ENCODE measurements at places on chromosomes 12 and 14.

DNA sequence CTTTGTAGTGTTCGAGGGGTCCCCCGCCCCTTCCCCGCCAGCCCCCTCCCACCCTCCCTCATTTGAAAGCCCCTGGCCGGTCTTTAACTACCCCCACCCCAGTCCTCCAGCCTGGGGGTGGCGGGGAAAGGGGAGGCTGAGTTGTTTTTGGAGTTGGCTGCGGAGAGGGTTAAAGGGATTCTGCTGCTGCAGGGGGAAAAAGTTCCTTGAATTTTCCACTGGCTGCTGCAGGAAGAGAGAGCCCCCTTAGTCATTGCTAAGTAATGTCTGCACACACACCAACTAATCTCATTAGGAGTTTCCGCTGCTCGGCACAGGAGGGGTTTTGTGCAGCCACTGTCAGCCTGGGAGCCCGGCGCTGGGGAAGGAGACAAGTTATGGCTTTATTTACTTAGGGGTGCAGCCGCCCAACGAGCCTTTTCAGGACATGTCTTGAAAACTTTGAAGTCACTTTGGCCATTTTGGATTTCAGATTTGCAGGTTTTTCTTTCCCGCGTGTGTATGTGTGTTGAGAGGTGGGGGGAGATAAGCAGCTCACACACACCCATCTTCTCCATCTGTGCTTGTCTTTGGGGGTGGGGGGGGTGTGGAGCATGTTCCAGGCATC is 1.8 kb downstream of the ELK3 start:
- DNase-seq, result no peak

DNA sequence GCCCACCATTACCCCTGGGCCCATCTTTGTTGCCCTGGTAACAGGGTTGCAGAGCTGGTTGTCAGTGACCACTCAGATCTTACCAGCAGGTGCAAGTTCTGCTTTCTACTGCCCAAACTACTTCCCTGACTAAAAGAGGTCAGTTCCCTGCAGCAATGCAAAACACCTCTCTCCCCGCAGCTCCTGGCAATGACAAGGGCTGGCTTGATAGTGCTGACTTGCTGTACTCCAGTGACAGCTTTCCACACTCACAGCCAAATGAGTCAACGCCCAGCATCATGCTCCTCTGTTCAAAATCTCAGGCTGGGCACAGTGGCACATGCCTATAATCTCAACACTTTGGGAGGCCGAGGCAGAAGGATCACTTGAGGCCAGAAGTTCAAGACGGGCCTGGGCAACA is 90.6 kb downstream of the CIT start:
- no peak for DNase-seq

- DNase-seq, result no peak
These were observed 329.8 kb downstream of the CACNA1C start for GRCh38 chr12:2382370-2383155.

DNA sequence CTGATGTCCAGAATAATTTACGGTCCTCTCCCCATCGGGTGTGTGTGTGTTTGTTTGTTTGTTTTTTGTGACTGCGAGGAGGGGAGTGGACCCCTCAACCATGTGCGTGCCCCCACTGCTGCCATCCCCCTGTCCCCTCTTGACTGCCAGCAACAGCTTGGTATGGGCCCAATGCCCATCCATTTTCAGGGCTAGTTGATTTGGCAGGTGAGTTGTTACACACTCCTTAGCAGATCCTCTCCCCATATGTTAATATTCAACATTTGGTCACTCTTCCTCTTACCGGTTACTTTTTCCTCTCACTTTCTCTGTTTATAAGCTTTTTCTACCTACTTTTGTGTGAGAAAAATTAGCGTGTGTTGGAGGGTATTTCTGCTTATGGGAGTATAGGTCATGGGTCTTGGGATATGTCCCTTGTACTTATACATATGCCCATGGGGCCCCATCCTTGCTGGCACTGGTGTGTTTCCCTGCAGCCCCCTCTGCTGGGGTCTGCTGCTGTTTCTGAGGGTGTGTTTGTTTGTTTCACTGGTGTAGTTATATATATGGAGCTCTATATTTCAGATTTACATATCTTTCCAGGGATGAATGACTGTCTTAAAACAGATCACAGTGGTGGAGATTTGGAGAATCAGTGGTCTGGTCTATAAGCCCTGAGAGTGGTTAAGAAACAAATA is 33.8 kb downstream of the ZFHX2 start:
- DNase-seq, result no peak

DNA sequence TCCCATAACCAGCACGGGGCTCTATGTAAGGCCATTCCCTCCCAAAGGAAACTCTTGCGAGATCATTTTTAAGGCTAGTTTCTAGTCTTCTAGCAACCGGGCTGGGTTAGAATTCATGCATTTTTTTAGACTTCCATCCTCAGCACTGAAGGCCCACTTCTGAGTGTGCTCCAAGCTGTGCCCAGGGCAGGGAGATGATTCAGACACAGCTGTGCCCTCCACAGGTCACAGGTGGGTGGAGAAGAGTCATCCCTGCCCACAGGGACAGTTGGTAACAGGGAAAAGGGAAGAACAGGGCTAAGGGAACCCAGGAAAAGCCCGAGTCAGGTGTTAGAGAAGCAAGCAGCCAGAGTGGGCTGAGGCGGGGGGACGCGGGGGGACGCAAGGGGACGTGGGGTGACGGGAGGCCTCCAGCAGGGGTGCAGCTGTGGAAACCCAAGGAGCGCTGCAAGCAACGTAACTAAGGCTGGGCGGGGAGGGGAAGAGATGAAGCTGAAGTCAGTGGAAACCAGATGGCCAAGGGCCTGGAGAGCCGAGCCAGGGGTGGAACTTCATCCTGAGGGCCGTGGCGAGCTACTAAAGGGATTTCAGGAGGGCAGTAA is 27.2 kb upstream of the PPP2R5C start:
- DNase-seq, result no peak

- DNase-seq, result no peak
These were observed 219.3 kb upstream of the NOS1 start for GRCh38 chr12:117580718-117581062.

DNA sequence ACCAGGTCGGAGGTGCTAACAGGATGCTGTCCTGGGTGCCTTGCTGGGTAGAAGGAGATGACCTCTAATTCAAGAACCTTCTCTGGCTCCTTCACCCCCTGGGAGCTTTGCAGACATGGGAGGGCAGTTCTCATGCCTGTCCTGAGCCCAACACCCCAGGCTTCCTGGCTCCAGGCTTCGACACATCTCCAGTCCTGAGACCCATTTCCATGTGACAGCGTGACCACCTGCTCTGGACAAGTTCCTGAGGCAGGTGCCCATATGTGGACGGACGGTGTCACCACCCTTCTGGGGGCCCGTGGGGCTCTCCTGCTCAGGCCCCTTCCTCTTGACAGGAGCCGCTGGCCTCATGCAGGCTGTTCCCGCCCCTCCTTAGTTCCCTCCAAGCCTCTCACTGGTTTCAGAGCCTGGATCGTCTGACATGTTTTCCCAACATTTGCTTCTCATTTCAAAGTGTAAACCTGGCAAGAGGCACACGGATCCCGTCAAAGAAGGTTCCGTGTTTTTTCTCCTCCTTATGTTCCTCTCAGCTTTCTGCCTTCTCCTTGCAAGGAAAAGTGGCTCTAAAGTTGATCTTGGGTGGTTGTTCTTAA is 291.9 kb upstream of the RTL1 start:
- DNase-seq, result no peak

GRCh38 chr12:89706551-89706950 is 2.1 kb downstream of the ATP2B1 start:
- no peak for DNase-seq

DNA sequence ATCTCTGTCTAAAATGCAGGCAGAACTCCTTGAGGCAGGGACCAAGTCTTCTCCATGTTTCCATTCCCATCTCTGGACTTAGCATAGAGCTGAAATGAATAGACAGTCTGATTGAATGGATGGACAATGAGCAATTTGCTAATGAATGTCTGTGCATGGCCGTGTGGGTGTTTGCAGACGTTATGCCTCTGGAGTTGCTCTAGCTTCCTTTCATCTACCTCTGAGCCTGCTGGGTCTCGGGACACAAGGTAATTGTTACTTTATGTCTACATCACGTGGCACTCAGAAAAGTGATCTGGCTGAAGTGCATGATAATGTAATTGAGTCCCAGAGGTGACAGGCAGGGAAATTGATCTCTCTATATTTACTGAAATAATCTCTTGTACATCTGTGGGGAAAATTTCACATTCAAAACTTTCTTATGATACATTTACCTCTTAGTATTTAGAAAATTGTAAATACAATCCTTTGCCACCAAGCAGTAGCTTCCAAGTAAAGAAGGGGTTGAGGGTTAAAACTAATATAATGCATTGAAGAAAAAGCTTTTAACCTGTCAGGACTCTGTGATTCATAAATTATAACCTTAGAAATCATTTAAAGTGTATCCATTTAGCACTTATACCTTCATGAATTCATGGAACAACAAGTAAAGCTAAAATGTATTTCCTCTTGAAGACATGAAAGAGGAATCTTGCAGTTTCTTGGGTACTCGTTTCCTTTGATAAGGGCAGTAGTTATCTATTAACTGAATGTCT is 424.1 kb downstream of the APAF1 start:
- peak; percentile 78 for DNase-seq

GRCh38 chr14:27672047-27672446 is 1074.2 kb upstream of the NOVA1 start:
- DNase-seq, result no peak

DNA sequence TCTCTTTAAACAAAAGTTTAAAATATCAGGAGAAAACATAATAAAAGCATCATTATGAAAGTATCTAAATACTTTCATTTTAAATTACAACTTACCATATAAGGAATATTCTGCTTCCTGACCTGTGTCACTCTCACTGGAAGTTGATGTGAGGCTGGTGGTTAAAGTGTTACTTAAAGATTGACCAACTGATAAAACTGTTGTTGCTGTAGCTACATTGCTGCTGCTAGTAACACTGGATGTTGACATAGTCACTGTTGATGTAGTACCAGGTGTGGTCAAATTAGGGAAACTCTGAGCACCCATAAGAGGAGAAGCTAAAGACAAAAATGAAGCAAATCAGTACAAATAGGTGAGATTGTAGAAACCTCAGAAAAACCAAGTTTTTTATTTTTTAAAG is 79.9 kb downstream of the HECTD1 start:
- no peak for DNase-seq

DNA sequence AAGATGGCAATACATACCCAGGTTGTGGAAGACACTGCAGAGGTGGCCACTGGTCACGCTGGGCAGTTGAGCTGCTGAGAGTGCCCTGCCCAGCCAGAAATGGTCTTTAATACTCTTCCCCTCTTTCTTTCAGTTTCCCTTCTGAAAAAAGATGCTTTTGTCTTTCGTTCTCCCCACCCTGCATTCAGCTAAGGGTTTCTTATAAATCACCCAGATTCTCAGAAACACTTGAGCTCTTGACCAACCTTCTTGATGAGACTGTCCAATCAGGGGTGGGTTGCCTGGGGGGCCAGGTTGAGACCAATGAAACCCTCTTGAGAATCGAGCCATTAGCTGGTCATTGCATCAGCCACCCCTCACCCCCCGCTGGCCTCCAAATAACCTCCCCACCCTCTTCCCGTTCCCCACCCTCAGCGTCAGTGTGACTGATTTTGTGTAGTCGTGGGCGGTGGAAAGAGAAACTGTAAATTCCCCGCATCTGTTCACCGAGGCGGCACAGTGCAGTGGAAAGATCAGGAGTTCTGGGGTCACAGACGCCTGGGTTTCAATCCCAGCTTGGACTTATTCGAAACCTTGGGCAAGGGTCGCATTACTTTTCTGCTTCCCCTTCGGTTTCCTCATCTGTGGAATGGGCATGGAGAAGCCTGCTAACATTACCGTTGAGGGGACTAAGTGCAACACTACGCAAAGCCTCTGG is 52.3 kb downstream of the SLC25A47 start:
- DNase-seq, result peak; percentile 12

- DNase-seq, result no peak
These were observed 120.7 kb upstream of the SLC38A2 start for GRCh38 chr12:46493150-46493833.

DNA sequence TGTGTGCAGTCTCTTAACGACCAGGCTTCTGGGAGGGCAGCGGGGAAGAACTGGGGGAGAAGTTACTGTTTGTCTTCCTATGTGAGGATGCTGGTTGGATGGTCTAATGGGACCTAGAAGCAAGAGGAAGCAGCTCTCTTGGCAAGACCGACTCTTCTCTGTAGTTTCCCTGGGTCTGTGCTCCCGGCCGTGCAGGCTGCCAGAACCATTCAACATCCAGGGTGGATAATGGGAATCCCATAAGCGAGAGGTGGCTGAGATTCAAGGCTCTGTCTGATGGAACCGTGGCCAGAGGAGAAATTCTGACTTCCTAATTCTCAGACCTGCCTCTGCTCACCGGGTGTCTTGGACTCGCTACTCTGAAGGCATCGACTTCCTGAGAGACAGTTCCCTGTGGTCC is 561.0 kb upstream of the TBX3 start:
- no peak for DNase-seq

GRCh38 chr12:59823567-59823966 is 227.7 kb downstream of the SLC16A7 start:
- DNase-seq, result no peak

DNA sequence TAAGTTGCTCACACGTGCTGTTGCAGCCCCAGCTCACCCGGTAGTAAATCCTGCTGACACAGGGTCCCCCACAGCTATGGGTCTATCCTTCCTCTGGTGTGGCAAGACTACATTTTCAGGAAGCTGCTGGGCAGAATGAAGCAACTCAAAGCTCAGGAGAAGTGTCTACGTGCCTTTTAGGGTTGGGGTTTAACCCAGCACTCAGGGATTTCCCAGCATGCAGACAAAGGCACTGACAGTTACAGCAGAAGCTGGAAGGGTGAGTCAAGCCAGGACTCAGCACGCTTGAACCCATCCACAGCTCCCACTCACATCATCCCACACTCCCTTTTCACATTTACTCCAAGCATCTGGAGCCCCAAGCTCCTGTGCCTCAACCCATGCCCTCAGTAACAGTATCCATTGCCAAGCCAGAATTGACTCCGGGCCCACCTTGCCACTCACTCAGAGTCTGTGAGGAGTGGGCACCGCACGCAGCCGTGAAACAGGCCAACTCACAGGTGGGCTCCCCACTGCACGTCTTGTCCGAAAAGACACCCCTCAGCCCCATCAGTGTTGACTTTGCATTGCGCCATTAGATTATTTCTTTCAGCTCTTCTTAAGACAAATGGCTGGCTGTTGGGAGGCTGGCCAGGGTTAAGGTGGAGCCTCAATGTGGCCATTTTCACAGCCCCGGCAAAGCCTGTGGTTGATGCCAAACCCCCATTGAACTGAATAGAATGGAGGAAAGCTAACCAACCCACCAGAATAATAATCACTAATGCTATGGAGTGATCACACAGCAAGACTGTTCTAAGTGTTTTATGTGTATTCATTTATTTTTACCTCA is 59.6 kb downstream of the ZFP36L1 start:
- DNase-seq, result no peak

GRCh38 chr14:67442139-67442906 is 30.4 kb upstream of the PLEK2 start:
- DNase-seq, result peak; percentile 66

DNA sequence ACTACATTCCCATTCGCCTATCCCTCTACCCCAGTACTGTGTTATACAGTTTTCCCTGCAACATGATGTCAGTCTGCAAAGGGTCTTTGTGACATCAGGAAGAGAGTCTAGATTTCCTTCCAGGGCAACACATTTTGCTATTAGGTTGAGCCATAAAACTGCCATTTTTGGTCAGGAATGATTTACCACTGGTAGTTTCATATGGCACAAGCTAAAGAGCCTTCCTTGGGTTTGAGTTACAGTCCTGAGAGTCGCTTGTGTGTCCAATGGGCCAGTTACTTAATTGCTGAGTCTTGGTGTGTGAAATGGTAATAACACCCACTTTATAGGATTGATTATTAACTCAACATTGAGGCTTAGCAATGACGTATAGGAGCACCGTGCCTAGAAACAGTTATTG is 22.6 kb upstream of the AMIGO2 start:
- DNase-seq, result no peak

- peak; percentile 52 for DNase-seq
These were observed 785 bp upstream of the ACTN1 start for GRCh38 chr14:68979722-68980451.

Measured in NCI-H345 (cell line).